Activated naive CD4-positive, alpha-beta T cell treated with anti-CD3 and anti-CD28 coated beads for 36 hours (primary cell): ENCODE measurements at places on chromosomes 16 and 17. TPM values are rescaled to one million over a fixed set of nuclear protein-coding genes. Genes with fewer than 3 reads are reported as not detected.

GRCh38 chr17:52170963-52171572 is 12.6 kb upstream of the CA10 start:
- no peak overlapping the region for H3K4me3 ChIP-seq
- no peaks in the 10 kb centered on the region for H3K36me3 ChIP-seq
- H3K4me1 ChIP-seq = no peaks in the 10 kb centered on the region
- peak; percentile 10 for DNase-seq
- H3K27ac ChIP-seq = no peak overlapping the region
- H3K27me3 ChIP-seq = peaks cover 4% of the 10 kb centered on the region

DNA sequence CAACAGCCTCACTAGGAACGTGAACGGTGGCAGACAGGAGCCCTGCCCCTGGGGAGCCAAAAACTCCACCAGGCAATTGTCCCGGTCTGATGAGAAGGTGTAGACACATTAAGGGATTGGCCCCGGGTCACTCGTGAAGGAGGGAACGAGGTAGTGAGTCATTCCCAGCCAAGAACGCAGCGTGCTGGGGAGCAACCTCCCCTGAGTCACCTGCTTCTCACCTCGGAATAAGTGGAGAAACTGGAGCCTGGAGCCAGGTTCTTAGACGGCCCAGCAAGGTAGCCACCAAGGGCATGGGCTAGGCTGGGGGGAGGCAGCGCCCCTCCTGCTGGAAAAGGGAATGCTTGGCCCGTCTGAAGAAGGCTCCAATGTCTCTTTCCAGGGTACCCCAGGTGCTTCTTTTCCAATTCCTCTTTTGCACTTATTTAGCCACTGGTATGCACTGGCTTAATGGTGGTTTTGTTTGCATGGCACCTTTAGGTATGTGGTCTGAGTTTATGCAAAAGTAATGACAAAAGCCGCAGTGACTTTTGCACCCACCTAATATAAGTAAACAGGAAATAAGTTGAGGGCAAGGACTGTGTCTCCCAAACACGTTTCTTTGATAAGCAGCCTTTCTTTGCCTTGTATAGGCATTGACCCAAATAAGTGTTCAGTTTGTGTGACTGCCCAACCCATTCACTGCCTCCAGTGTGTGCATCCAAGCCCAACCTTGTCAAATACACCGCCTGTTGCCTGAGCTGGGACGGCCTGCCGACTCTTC is 1.8 kb upstream of the HELZ start:
- no peak overlapping the region for H3K27ac ChIP-seq
- peaks cover 5% of the 10 kb centered on the region for H3K36me3 ChIP-seq
- peaks cover 20% of the 10 kb centered on the region for H3K4me1 ChIP-seq

- H3K27ac ChIP-seq = no peak overlapping the region
- DNase-seq = no peak
- no peaks in the 10 kb centered on the region for H3K4me1 ChIP-seq
- peaks cover 55% of the 10 kb centered on the region for H3K36me3 ChIP-seq
Measured at GRCh38 chr16:75172578-75172977, 24.3 kb downstream of the ZFP1 start.

- no peaks in the 10 kb centered on the region for H3K36me3 ChIP-seq
- H3K27ac ChIP-seq = no peak overlapping the region
- DNase-seq = no peak
- H3K4me3 ChIP-seq = no peak overlapping the region
- H3K27me3 ChIP-seq = no peaks in the 10 kb centered on the region
- H3K4me1 ChIP-seq = peaks cover 2% of the 10 kb centered on the region
Measured at GRCh38 chr17:65413390-65413789, 148.1 kb downstream of the AXIN2 start.

DNA sequence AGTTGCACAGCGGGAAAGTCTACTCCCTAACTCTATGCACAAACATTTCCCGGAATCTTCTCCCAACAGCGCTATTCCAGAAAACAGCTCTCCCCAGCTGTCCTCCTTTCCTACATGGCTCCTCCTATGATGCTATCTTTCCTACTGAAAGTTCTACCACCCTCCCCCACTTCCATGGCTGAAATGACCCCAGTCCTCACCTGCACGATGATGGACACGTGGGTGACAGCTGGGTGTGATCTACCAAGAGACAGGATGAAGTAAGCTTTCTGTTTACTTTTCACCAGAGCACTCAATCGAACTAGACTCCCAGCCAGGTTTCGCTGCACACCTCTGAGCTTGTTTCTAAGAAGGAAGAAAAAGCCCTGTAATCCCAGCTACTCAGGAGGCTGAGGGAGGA is 10.7 kb downstream of the CTC1 start:
- H3K27ac ChIP-seq = no peak overlapping the region
- H3K36me3 ChIP-seq = peaks cover 51% of the 10 kb centered on the region
- H3K27me3 ChIP-seq = no peaks in the 10 kb centered on the region
- no peak for DNase-seq
- peaks cover 16% of the 10 kb centered on the region for H3K4me1 ChIP-seq

Gene MYH1
- not detected for total RNA-seq

GRCh38 chr17:2905696-2906501 is 109.7 kb downstream of the RAP1GAP2 start:
- H3K27ac ChIP-seq = no peak overlapping the region
- DNase-seq = no peak
- no peak overlapping the region for H3K4me3 ChIP-seq
- peaks cover 15% of the 10 kb centered on the region for H3K36me3 ChIP-seq
- H3K4me1 ChIP-seq = peaks cover 16% of the 10 kb centered on the region

DNA sequence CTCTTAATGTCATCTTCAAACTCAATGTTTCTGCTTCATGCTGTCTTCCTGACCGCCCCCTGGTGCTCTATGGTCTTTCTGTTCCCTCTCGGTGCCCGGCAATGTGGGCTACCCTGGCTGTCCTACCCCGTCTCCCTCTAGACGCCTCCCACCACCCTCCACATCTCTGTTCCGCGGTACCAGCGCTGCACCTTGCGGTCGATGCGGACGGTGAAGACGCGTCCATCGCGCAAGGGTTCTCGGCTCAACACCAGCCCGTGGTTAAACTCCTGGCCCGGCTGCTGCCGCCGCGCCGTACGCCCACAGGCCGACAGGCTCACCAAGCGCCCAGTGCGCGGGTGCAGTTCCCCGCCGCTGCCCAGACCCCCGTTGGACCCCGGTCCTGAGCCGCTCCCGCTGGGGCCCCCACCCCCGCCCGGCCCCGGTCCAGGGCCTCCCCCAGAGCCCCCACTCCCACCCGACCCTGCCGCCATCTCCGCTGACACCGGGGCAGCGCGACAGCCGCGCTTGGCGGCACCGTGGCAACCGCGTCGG is at the start of gene NEURL4:
TSS of gene NEURL4 (minus strand) at position 496 of the 534 bp plus-strand sequence. CDS start at position 473, 23 bp downstream.
- peaks cover 56% of the 10 kb centered on the region for H3K4me1 ChIP-seq
- peak; percentile 31 for DNase-seq
- H3K36me3 ChIP-seq = peaks cover 15% of the 10 kb centered on the region
- peak within 1 kb of the TSS; percentile 91 for H3K27ac ChIP-seq
- H3K27me3 ChIP-seq = no peaks in the 10 kb centered on the region

DNA sequence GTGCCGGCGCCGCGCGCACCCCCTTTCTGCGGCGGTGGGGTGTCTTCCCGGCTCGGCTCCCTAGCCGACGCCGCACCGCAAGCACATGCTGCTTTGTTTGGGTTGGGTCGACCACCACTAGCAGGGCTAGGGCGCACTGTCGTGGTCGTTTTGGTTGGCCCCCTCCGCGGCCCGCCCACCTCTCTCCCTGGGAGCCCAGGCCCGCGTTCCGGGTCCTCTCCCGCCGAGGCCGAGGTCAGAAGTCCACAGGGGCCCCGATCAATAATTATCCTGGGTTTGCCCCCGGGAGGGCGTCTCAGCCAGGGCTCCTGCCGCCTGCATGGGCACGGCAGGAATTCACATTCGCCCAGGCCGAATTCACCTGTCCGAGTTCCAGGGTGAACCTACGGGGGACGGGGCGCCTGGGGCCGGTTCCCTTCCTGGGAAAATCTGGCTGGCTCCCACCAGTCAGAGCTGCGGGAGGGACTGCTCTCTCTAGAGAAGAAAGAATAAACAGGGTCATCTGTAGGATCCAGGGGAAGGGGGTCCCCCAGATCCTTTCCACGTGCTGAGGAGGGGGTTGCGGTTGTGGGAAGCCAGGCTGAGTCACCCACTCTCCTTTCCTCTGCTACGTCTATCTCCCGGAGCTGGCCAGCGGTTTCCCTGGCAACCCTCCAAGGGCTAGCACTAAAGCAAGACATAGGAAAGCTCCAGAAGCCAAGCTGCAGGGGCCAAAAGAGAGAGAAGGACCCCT is 584 bp upstream of the STAT5B start:
- H3K4me3 ChIP-seq = peak overlapping the region; percentile 63
- peaks cover 32% of the 10 kb centered on the region for H3K4me1 ChIP-seq
- DNase-seq = peak; percentile 45

- DNase-seq = no peak
- peaks cover 13% of the 10 kb centered on the region for H3K4me1 ChIP-seq
- H3K27ac ChIP-seq = no peak overlapping the region
- H3K27me3 ChIP-seq = peaks cover 10% of the 10 kb centered on the region
- no peak overlapping the region for H3K4me3 ChIP-seq
- no peaks in the 10 kb centered on the region for H3K36me3 ChIP-seq
Measured at GRCh38 chr17:74842599-74843351, 16.9 kb downstream of the GRIN2C start.

GRCh38 chr16:9820476-9821246 is 361.6 kb downstream of the GRIN2A start:
- no peaks in the 10 kb centered on the region for H3K36me3 ChIP-seq
- no peak overlapping the region for H3K4me3 ChIP-seq
- H3K27ac ChIP-seq = no peak overlapping the region

- peak; percentile 94 for DNase-seq
- peaks cover 9% of the 10 kb centered on the region for H3K4me1 ChIP-seq
- no peak overlapping the region for H3K27ac ChIP-seq
- H3K36me3 ChIP-seq = no peaks in the 10 kb centered on the region
Measured at GRCh38 chr16:58494981-58495520, 4.9 kb upstream of the NDRG4 start.

DNA sequence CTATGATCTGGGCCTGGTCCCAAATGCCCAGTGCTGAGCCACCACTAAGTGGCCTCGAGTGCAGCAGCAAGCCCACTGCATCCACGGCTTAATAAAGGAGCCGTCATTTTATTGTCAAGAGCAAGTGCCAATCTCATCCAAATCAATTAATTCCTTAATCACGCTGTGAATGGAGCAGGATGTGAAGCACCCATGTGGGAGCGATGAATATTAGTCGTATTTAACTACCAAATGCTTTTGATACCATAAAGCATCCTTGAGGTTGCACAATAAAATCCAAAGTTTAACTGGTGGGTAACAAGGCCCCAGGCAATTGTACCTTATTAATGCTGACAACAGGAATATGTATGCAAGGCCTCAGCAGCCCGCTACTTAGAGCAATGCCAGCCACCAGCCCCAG is 226.0 kb upstream of the C16orf82 start:
- no peak overlapping the region for H3K27ac ChIP-seq
- peaks cover 5% of the 10 kb centered on the region for H3K27me3 ChIP-seq
- H3K36me3 ChIP-seq = no peaks in the 10 kb centered on the region
- no peaks in the 10 kb centered on the region for H3K4me1 ChIP-seq
- H3K4me3 ChIP-seq = no peak overlapping the region
- no peak for DNase-seq

Gene RHBDF1
- total RNA-seq = not detected

DNA sequence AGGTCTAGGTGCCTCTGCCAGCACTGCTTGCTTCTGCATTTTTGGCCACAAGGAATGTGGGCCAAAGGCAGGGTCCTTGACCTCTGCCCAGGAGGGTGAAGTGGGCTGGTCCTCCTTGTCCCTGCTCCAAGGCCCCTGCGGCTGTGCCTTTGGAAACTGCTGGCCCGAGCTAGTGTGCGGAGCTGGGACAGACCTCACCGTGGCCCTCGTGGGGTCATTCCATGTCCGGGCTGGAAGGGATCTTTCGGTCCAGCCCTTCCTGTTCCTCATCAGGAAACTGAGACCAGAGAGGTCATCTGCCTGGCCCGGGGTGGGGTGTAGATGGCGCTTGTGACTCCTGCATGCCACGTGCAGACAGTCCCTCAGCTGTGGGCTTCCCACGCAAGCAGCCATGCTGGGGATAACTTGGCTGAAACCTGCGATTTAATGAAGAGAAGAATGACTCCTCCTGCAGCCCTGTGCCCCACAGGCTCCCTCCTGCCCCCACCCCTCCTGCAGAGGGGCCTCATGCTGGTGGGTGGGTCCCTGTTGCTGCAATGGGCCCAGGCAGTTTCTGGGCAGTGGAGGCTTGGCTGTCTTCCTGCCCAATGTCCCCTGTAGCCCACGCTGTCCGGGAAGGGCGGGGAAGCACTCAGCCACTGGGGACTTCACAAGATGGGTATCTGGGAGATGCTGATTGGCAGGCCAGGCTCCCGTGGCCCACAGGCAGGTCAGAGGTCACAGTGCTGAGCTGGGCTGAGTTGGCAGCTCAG is 245.2 kb downstream of the SEC14L1 start:
- H3K27ac ChIP-seq = no peak overlapping the region
- H3K4me3 ChIP-seq = no peak overlapping the region
- no peak for DNase-seq
- H3K4me1 ChIP-seq = peaks cover 72% of the 10 kb centered on the region
- H3K36me3 ChIP-seq = no peaks in the 10 kb centered on the region

Gene CTF1
- total RNA-seq = 0.21 TPM

GRCh38 chr16:23500862-23501225 is 9.4 kb downstream of the GGA2 start:
- peaks cover 4% of the 10 kb centered on the region for H3K36me3 ChIP-seq
- no peak overlapping the region for H3K4me3 ChIP-seq
- H3K4me1 ChIP-seq = peaks cover 51% of the 10 kb centered on the region
- no peak for DNase-seq
- H3K27ac ChIP-seq = no peak overlapping the region
- H3K27me3 ChIP-seq = no peaks in the 10 kb centered on the region

DNA sequence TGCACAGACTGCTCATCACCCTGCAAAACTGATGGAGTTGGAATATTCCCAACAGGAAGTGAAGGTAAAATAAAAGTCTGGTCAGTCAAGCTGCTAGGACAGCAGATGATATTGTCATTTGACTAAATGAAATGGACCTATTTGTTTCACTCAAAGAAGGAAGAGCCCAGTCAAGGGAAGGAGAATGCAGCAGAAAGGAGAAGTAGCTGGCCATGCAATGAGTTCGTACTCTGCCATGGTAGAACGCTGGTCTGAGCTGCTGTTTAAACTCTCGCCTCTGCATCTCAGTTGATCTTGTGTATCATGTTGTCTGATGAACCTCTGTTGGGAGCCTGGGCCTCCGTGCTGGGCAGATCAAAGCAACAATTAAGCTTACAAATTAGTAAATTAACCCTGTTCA is 15.6 kb upstream of the YPEL2 start:
- H3K27ac ChIP-seq = no peak overlapping the region
- H3K4me1 ChIP-seq = no peaks in the 10 kb centered on the region
- H3K36me3 ChIP-seq = no peaks in the 10 kb centered on the region
- DNase-seq = no peak
- H3K27me3 ChIP-seq = no peaks in the 10 kb centered on the region
- no peak overlapping the region for H3K4me3 ChIP-seq

Gene CASKIN1
- total RNA-seq = 0.15 TPM
